ENCODE measurements at places on chromosomes 6 and 20.

GRCh38 chr6:38943964-38944363 lies 104.6 kb upstream of the GLP1R start:
- no peak for DNase-seq

- no peak for DNase-seq
These were observed 9.5 kb upstream of the FOXC1 start for GRCh38 chr6:1600063-1600763.

- DNase-seq, result no peak
These were observed 703 bp downstream of the EPHA7 start for GRCh38 chr6:93418408-93419303.

DNA sequence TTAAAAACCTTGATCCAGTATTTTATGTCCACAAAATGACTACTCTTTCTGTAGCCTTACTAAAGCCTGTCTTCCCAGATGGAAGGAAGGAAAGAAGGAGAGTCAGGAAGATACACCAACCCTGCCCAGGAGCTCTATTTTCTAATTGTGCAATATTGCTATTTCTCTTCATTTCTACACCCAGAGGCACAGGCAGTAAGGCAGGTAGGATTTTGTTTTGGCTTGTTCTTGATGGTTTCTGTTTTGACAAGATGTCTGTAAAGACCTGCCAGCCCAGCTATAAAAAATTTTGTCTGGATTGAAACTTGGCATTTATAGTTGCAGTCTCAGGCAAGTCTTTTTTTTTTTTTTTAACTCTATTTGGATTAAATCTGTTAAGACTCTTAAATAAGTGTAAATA lies 587.5 kb upstream of the ARID1B start:
- no peak for DNase-seq

GRCh38 chr20:38426006-38426897 lies 8.9 kb downstream of the SNHG17 start:
- DNase-seq, result no peak

DNA sequence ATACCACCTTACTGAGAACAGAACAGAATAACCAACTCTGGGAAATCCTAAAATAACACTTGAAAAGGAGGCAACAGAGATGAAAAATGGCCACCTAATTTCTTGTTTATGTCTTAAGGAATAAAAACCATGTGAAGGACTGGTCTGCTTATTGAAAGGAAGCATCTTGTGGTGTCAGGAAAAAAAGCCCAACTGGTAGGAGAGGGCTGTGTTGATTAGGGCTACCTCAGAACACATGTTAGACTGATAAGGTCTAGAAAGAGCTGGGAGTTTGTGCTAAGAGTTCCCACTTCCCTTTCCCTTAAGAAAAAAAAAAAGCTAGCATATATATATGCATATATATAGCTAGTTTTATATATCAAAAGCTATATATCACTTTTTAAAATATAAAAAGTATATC lies 425.3 kb upstream of the BTBD3 start:
- no peak for DNase-seq

DNA sequence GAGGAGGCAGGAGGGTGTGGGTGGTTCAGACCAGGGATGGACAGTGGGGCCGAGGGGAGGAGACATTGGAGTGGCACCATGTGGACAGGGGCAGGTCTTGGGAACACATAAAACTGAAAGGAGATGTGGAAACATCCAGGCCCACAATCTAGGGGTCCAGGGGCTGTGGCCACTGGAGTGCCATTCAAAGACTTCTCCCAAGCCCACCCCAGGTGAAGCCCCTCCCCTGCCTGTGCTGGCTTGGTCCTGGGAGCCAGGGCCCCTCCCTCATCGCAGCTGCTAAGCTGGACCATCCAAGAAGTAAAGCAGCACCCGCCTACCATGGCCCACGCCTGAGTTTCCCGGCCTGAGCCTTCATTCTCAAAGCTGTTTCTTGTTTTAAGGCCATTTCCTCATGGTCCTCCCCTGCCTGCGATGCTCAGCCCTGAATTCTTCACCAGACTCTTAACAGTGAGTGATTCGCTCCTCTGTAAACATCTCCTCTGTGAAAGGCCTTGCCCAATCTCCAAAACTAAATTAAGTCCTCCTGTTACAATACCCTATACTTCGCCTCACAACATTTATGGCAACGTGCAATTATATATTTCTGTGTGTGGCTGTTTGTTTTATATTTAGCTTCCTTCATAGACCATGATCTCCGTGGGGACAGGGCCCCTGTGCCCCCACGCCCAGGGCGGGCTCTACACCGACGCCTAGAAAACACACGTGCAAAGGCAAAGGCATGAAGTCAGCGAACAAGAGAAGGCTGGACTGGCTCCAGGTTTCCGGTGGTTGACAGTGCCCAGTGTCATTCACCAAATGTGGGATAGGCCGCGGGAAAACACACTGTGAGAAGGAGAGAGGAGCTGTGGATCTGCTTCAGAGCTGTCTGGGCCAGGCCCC lies 267.8 kb downstream of the ERMARD start:
- no peak for DNase-seq

DNA sequence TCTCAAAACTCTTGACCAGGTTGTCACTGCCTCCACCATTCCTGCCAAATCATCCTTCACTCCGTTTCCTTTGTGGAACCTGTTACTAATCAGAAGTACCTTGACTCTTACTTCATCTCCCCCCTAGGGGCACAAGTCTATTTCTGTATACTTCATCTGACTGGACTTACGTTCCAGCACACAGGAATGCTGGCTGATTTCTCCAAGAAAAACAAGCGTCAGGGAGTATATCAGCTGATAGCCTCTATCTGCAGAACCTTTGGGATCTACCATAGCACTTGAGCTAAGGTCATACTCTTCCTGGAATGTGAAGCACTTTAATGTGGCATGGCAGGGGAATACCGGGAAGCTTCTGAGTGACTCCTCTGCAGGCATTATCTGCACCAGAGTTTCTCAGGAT lies 178.1 kb upstream of the MOCS1 start:
- DNase-seq, result no peak

- DNase-seq, result no peak
These were observed 17.7 kb downstream of the FAM83B start for GRCh38 chr6:54864272-54864671.

DNA sequence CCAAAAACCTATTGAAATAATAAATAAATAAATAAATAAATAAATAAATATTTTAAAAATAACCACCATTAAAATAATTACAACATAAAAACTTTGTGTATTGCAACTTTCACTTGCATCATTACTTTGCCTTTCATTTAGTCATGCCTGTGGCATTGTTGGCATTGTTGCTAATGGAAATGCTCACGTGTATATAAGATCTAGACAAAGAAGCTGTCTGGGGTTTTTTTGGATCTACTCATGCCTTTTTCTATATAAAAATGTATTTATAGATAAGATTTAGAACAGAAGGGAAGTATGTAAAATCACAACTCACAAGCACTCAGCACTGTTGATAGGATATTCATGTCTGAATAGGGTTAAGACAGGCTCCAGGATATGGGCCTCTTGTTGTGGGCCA lies 27.9 kb downstream of the GFRA4 start:
- no peak for DNase-seq

GRCh38 chr20:19049514-19049913 lies 162.9 kb upstream of the SLC24A3 start:
- no peak for DNase-seq

GRCh38 chr20:57024849-57025248 lies 241.6 kb downstream of the BMP7 start:
- DNase-seq, result no peak

GRCh38 chr20:51084593-51085377 lies 61.9 kb upstream of the KCNG1 start:
- DNase-seq, result no peak

DNA sequence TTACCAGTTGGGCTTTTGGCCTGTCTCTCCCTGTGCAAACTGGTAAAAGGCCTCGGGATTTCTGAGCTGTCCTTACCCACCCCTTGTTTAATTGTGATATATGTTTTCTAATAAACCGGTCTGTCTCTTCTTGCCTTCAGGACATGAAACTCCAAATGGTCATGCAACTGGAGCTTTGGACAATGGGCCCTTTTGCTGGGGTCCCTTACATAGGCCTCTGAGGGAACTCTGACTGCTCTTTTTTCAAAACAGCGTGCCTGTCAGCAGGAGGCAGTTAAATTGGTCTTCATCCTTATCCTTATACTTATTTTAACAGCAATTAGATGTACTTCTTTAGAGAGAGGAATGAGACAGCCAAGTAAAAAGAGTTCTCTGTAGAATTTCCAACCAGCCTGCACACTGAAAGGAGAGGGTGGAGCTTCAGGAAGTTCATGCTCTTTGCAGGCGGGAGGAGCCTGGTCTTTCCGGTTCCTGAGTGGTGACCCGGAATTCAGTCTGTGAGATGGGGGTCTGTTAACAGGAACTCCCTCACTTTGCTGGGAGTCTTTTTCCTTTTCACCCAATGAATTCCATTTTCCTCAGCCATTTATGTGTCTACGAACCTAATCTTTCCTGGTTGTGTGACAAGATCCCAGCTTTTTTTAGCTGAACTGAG lies 299.6 kb upstream of the GJE1 start:
- DNase-seq, result no peak

DNA sequence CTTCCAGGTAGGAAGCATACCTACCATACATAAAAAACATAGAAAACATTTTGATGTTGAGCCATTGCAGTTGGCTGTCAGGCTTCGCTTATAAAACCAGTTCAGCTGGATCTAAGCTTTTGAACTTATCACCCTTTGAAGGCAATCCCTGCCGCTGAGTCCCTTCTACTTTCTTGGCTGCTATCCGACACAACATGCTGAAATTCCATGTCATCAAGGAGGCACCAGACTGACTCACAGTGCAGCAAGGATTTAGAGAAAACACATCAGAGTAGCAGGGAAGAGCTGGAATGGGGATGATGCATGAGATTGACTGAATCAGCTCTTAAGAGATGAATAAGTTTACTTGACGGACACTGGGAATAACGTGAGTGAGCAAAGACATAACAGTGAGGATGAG lies 135.0 kb upstream of the MAN1A1 start:
- DNase-seq, result no peak

DNA sequence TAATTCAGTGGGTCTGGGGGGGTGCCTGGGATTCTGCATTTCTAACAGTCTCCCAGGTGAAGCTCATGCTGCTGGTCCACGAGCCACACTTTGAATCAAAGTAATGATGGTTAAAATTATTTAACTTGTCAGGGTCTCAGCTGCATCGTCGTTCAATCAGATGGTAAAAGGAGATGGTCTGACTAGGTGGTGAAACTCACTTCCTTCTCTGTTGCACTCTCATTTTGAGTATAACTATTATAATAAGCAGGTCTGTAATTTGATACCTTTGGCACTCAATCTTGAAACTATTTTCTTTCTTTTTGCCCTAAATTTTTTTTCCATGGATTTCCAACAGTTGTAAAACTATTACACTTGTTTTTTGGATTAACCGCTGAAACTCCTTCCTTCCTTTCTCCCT lies 292.5 kb downstream of the FARS2 start:
- DNase-seq, result no peak

GRCh38 chr6:133906050-133906449 lies 17.1 kb downstream of the TCF21 start:
- no peak for DNase-seq

- no peak for DNase-seq
These were observed 243.5 kb upstream of the THEMIS start for GRCh38 chr6:128144320-128144719.
